ENCODE measurements at places on chromosomes 4 and X.

GRCh38 chrX:133364865-133365264, 50.4 kb downstream of the GPC4 start:
- DNase-seq = no peak

GRCh38 chr4:79198951-79199587, 126.8 kb downstream of the NAA11 start:
- no peak for DNase-seq

DNA sequence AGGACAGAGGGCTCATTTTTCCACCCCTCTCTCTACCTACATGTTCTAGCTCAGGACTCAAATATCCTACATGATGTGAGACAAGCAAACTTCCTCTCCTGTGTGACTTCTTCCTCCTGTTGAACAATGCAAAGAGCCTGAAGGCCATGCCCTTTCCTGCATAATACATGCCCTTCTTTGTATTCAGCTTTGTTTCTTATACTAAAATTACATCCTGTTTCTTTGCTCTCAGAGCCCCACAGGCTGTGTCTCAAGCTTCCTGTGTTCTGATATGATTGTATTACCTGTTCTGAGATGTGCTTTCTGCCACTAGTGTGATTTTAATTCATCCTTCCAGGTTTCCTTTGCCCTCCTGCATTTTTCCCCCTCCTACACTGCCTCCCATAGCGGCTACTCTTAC, 166.4 kb upstream of the AFF2 start:
- peak; percentile 23 for DNase-seq

DNA sequence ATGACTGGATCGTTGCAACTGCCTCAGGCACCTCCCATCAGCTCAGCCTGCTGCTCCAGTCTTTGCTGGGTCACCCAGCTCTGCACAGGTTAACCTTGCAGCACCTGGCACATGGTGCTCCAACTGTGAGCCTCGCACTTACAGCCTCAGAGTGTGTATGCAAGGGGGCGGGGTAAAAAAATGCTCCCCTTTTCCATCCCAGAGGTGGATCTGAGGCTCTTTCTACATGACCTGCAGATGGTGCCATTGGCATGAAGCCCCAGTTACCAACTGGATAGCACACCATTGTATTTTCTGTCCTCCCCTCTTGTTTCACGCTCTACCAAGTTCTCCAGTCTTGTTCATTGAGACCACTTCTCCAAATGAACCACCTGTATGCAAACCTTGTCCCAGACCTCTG, 46.2 kb upstream of the TRPC3 start:
- peak; percentile 4 for DNase-seq

DNA sequence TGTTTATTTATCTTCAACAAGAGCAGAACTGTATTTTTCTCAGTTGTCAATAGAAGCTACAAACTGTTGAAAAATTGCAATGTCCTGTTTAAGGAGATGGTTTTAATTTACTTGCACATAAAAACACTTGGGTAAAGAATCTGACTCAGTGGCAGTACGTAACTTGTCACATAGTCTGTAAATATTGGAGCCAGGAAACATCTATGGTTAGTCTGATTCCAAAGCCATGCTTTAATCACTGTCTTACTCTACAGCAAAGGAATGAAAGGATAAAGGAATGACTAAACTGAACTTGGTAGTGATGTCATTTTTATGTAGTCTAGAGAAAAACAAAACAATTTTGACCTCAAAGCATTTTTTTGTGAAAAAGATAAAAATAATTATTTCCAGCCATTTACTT, 537.2 kb downstream of the STIM2 start:
- no peak for DNase-seq

- no peak for DNase-seq
These were observed 432.8 kb upstream of the FMR1 start for GRCh38 chrX:147478899-147479298.

DNA sequence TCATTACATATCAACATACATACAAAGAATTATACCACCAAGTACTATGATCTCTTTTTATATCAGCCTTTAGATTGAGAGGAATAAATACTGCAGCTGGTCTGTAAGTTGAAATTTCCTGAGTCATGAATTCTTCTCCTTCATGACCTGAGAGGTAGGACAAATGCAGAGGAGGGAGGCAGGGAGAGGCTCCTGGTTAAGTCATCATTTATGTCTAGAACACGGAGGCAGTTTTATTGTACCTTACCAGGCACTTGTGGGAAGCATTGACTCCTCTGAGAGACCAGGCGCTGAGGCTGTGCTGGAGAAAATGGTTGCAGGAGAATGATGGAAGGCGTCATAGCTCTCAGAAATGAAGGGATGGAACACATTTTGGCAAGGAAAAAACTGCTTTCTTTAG, 12.5 kb upstream of the CASK start:
- DNase-seq = no peak

DNA sequence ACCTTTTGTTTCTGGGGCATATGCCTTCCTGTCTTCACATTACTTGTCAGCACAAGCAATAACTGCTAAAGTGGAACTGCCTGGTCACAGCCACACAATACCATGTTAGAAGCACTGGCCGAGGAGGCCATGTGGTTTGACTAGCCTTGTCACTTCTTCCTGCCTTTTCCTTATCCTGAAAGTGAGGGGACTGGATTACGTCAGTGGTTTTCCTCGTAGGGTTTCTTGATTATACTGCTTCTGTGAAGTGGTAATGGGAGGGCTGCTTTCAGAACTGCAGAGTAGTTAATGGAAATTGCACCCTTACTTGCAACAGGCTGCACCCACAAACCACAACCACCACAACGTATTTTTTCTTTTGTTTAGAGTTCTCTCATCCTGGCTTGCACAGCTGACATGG, 26.6 kb downstream of the ZRSR2 start:
- peak; percentile 68 for DNase-seq

DNA sequence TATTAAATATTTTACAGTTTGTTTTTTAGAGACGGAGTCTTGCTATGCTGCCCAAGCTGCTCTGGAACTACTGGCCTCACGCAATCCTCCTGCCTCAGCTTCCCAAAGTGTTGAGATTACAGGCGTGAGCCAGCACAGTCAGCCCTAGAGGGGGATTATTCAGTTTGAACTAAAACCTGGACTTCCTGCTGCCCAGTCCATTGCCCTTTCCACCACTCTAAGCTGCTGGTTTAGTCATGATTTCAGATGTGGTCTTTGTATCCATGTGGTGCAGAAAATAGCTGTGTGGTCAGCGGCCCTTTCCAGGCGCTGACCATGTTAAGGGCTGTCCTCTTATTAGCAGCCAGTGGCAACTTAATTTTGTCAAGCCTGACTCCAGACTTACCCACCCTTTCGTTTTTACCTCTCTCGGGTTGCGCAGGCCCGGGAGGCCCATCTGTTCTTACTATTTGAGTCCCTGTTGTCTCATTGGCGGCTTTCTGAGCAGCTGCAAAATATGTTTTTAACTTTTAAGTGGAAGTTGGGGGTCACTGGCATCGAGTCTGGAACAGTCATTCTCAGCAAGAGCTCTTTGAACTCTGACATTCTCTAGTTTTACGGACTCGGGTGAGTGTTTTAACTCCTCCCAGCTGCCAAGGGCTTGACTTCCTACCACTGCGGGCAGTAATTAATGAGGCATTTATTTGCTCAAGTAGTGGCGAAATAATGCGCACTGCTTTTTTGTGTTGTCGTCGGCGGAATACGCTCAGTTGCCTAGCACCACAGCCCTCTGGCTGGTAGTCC, 773 bp upstream of the VMA21 start:
- no peak for DNase-seq

DNA sequence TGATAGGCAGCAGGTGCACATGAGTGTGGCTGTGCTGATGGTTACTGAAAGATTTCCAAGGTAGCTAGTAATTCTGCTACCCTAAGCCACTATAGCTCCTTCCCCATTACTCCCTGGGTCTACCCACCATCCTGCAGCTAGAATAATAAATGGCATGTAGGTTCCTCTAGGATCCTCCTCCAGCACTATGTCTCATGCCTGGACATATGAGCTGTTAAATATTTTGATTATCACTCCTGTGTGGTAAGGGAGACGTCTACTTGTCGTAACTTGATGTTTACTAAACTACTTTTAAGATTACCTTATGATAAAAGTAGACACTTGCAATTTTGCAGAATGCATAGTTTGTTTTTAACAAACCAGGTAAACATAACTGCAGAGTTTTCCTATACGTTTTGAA, 35.5 kb downstream of the TET2 start:
- DNase-seq = no peak

GRCh38 chr4:177001271-177002175, 208.8 kb upstream of the VEGFC start:
- no peak for DNase-seq
